ENCODE measurements at places on chromosomes 5 and 9.

DNA sequence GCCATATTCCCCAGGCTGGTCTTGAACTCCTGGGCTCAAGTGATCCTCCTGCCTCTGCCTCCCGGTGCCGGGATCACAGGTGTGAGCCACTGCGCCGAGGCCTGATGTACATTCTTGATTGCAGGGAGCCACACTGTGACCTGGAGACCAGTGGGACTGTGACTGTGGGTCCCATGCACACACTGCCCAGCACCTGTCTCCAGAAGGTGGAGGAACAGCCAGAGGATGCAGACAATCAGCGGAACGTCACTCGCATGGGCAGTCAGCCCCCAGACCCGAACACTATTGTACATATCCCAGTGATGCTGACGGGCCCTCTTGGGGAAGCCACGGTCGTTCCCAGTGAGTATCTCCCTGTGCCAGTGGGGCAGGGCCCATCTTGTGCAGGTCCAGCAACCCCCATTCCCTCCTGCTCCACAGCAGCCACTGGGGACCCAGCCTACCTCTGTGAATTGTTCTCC is 147.3 kb downstream of the CACNA1B start:
- no peak for DNase-seq

DNA sequence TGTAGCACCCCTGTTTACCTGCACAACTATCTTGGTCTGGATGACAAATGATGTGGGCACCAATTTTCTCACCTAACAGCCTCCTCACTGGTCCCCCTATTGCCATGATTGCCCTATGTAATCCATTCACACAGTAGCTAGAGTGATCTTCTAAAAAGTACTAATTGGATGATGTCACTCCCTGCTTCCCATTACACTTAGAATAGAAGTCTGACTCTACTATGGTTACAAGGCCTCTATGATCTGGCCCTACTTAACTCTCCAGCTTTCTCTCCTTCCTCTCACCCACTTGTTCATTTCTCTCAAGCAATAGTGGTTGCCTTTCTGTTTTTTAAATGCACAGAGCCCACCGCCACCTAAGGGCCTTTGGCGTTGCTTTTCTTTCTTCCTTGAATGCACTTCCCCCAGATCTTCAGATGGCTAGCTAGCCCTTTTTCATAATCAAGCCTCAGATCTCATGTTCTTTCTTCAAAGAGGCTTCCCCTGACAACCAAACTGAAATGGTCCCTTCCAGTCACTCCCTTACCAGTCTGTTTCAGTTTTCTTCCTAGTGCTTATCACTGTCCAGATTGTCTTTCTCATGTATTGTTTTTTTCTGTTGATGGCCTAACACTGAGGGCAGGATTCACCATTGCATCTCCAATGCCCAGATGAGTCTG is 8.7 kb downstream of the IGIP start:
- no peak for DNase-seq

GRCh38 chr5:176625966-176626875 is 4.1 kb downstream of the SNCB start:
- DNase-seq, result no peak

GRCh38 chr5:149156435-149157083 is 15.3 kb downstream of the ABLIM3 start:
- DNase-seq, result no peak

- DNase-seq, result no peak
Measured at GRCh38 chr5:109163336-109163735, 246.4 kb downstream of the PJA2 start.

DNA sequence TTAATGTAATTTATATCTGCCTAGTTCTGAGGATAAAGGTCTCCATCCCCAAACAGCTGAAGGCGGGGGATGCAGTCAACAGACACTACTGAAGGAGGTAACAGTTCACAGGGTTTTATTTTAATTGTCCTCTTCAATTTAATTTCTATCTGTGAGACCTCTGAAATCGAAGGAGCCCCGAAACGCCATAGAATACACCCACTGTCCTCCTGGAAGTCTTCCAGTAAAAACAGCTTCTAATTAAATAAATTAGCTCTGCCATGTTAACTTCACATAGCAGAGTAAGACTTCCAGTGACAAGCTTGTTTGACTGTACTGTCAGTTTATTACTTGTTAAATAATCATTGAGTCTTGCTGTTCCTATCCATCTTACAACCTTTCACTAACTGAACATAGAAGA is 193.5 kb downstream of the SEC61B start:
- DNase-seq, result no peak

DNA sequence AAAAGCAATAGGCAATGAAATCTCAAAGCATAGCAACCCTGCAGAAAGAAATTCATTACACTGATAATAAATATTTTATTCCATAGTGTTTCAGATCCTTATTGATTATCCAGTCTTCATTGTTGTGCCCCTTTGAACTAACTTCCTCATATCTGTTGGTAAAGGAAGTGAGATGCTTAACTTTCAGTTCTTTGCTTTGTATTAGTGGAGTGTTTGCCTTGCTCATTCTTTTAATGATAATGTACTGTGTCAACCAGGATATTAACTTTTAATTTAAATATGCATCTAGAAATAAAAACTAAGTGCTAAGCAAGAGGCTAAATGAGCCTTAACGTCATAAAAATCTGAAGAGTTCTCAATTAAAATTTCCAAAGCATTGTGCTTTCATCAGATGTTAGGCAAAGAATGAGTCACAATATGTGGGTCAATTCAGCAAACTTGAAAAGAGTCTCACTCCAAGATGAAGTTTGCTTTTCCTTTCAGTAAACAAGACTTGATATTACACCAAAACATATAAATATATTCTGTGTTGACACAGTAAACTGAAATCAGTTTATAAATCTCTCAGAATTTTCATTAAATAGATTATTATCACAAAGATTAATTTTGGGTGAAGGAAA is 105.9 kb downstream of the GIN1 start:
- DNase-seq, result no peak
